ENCODE measurements at places on chromosomes 2 and 18. TPM values are rescaled to one million over a fixed set of nuclear protein-coding genes. Genes with fewer than 3 reads are reported as not detected.

GRCh38 chr2:160156665-160157064 lies 43.4 kb downstream of the ITGB6 start:
- DNase-seq, result peak; percentile 57

DNA sequence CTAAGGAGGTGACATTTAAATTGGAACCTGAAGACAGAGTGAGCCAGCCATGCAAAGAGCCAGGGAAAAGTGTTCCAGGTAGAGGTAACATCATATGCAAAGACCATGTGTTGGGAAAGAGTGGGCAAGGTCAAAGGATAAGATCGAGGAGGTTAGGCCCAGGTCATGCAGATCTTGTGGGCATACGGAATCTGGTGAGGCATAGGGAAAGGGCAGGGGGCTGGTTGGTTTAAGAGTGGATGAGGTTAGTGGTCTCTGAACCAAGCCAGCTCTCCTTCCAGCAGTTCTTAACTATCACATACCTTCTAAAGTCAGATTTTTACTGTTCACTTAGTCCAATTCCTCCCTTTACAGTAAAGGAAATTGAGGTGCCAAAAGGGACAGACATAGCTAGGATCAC lies 3.0 kb downstream of the ANKRD53 start:
- no peak for DNase-seq

- no peak for DNase-seq
Measured at GRCh38 chr2:150640039-150640438, 152.6 kb upstream of the RND3 start.

KLHL29 gene
- 3.6 TPM for total RNA-seq

COL3A1 gene
- 1,575 TPM for total RNA-seq

DNA sequence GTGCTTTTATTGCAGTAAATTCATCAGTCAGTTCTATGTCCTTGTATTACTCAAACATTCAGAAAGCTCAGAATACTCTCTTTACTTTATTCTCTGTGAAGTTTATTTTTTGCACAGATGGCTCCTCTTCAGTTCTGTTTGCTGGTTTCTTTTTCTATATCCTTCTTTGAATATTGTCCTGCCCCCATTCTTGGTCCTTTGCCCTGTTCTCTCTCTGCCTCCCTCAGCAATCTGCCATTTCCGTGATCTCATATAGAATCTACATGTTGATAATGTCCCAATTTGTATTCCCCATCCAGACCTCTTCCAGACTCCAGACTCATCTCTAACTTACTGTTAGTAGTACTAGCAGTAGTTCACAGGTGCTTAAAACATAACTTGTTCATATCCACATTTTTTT lies 102.6 kb downstream of the HNMT start:
- DNase-seq, result no peak

GRCh38 chr18:38198526-38198925 lies 632.9 kb upstream of the CELF4 start:
- no peak for DNase-seq

DNA sequence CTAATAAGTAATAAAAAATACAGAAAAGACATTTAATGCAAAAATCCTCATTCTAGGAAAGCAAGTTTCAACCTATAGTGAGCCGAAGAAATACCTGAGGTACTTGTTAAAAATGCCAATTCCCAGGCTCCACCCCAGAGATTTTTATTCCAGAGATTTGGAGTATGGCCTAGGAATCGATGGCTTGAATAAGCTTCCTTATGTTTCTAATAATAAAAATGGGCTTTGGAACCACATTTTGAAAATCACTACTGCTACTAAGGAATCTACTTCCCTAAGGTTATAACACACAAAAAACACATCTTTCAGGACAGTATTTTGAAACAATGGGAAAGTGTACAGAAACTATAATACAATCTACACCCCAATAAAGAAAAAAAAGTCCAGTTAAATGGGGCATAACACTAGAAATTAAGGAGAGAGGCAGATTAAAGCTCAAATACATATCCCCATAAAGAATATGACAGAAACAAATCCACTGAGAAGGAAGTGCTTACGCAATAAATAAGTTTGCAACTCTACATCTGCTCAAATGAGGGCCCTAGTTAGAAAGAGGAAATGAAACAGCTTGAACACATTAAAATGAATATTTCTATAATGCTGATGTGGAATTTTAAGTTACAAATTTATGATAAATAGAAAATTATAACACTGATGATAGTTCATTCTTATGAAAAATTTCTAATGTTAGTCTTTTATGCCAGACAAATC lies 103.7 kb downstream of the EPB41L3 start:
- no peak for DNase-seq

- DNase-seq, result no peak
Measured at GRCh38 chr2:4381773-4382172, 678.4 kb downstream of the DCDC2C start.

DNA sequence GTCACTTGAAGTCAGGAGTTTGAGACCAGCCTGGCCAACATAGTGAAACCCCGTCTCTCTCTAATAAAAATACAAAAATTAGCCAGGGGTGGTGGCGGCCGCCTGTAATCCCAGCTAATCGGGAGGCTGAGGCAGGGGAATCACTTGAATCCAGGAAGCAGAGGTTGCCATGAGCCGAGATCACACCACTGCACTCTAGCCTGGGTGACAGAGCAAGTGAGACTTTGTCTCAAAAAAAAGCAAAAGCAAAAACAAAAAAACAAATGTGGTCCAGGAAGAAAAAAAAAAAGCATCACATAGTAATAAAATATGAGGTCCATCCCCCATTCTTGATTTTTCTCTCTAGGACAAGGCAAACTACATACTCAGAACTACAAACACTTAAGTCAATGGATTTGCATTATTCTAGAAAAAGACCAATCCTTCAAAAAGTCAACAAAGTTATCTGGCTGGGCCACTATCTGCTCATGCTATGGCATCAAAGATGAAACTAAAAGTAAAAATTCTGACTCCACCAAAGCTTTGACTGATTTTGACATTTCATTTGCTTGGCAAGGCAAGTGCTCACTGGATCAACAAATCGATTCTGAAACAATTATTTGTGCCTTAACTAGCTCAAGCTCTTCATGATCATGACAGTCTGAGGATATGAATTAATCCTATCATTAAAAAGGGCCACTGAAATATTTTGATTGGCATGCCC lies 28.4 kb downstream of the MEX3C start:
- no peak for DNase-seq

DNAJC27 gene
- total RNA-seq, result 8.6 TPM

TMEM87B gene
- 32.3 TPM for total RNA-seq

MC2R gene
- not detected for total RNA-seq

GRCh38 chr18:53610957-53611356 lies 613.5 kb downstream of the MBD2 start:
- DNase-seq, result no peak

CYP1B1 gene
- 14.4 TPM for total RNA-seq

GDF7 gene
- total RNA-seq, result not detected

- DNase-seq, result no peak
Measured at GRCh38 chr2:41784496-41784895, 263.3 kb upstream of the PKDCC start.

ZSWIM2 gene
- total RNA-seq, result 0.16 TPM

DNA sequence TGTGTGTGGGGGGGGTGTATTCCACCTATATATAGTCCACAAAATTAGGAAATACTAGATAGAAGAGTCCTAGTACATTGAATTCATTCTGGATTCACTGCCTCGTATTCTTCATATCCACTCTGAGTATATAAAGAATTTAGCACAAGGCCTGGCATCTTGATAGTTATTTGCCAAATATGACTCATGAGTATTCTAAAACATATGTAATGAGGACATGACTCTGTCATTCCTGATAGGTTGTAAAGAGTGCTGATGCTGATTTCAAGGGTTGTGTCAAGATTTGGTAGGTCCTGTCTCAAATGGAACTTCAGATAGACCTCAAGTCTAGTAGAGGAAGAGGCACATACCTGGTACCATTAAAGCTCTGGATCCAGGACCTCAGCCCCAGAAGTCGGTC lies 173.4 kb upstream of the BOD1L2 start:
- DNase-seq, result no peak

AQP4 gene
- total RNA-seq, result not detected

KCNF1 gene
- total RNA-seq, result 0.16 TPM

DNA sequence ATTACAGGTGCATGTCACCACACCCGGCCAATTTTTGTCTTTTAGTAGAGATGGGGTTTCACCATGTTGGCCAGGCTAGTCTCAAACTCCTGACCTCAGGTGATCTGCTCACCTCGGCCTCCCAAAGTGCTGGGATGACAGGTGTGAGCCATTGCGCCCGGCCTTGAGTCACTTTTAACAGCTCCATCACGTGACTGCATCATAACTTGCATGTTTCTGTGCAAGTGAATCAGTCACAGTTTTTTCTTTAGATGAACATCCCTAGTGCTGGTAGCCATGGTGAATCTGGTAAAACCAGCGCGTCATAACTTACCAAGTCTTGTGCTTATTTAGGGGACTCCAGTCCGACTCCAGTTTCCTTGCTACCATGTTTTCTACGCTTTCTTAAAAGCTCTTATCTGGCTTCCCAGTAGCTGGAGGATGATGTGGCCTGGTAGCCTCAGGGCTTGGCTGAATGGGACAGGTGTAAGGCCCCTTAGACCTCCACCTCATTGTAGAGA lies 33.1 kb downstream of the PCARE start:
- DNase-seq, result no peak

CUL3 gene
- total RNA-seq, result 86.4 TPM

CHST9 gene
- total RNA-seq, result not detected

GRCh38 chr2:105468582-105469042 lies 69.8 kb upstream of the FHL2 start:
- no peak for DNase-seq

GRCh38 chr2:54497763-54498680 lies 41.9 kb downstream of the SPTBN1 start:
- DNase-seq, result peak; percentile 61

GRCh38 chr2:99729104-99730025 lies 239.5 kb upstream of the REV1 start:
- DNase-seq, result no peak

DNA sequence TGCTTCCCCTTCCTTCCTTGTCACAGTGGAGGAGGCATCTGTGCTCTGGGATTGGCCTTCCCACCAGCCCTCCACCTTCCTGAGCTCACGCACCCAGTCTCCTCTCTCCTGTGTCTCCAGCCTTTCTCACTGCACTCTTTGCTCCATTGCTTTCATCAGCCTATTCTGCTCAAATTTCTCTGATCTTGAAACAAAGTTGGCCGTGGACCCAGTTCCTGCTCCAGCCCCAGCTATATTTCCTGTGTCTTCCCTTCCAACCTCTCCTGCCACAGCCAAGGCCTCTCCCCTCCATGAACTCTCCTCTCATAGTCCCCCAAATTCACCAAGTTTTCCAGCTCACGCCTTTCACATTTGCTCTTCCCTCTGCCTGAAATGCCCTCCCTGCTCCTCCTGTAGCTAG lies 226.6 kb upstream of the AGAP1 start:
- no peak for DNase-seq

DNA sequence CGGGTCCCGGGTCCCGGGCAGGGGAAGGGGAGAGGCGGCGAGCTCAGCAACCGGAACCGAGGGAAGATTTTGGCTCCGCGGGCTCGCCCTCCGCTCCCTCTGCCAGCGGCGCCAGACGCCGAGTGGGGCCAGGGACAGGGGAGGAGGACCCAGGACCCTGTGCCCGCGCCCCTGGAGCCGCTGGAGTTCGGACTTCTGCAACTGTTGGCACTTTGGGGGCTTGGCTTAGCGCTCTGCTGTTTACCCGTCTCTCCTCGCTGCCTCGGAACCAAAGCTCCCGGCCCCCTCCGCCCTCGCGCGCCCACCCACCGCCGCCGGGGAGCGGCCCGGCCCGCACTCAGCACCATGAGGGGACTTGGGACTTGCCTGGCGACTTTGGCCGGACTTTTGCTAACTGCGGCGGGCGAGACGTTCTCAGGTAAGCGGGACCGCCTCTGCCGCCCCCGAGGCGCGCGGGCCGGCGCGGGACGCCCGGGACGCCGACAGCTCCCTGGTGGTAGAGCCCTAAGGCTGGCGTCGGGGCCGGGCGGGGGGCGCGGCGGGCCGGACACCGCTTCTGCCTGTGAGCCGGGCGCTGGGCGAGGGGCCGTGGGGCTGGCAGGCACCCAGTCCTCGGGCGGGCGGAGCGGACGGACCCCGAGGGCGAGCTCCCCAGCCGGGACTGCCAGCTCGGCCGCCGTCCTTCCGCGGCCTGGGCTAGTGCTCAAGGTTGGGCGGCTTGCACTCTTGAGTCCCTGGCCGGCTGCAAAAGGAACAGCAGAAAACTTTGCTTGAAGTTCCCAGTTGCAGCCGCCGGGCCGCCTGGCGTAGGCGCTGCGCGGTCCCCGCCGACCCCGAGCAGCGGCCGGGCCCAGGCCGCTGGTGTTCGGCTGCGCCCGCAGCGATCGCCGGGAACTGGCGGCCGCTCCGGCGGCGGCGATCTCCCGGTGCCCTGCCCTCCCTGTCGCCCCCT lies 634 bp downstream of the PTPRM start:
- DNase-seq, result peak; percentile 69

GRCh38 chr18:67770520-67770919 lies 254.0 kb upstream of the DSEL start:
- no peak for DNase-seq

SERPINB4 gene
- total RNA-seq, result not detected
